Smooth muscle cell of trachea (primary cell): ENCODE measurements at places on chromosomes 6 and 20. TPM values are rescaled to one million over a fixed set of nuclear protein-coding genes. Genes with fewer than 3 reads are reported as not detected.

The ADGB gene
- not detected in 2 replicates for total RNA-seq

The TUBB1 gene
- total RNA-seq: not detected in 2 replicates

The WFDC12 gene
- not detected in 2 replicates for total RNA-seq

The BPIFB2 gene
- total RNA-seq: not detected in 2 replicates

The FILIP1 gene
- 0.29 and 0.83 TPM in 2 replicates for total RNA-seq

The COL9A3 gene
- 0.15 and 1.2 TPM in 2 replicates for total RNA-seq

The SIRPB1 gene
- 0.29 and 1.2 TPM in 2 replicates for total RNA-seq

The PNPLA1 gene
- total RNA-seq: not detected in 2 replicates

The IMPG1 gene
- total RNA-seq: not detected in 2 replicates

The KCNK15 gene
- total RNA-seq: 0.29 and 1.3 TPM in 2 replicates

The FKBP1A gene
- 156 and 174 TPM in 2 replicates for total RNA-seq

The TAGAP gene
- total RNA-seq: not detected in 2 replicates

The CYB5R4 gene
- 5.0 and 6.0 TPM in 2 replicates for total RNA-seq
